ENCODE measurements at places on chromosomes 11 and 22.
A peak's percentile ranks its signal among the peaks of the same experiment; 100 is the strongest.

GRCh38 chr11:9609002-9609759 lies 35.7 kb downstream of the WEE1 start:
- no peak for ATAC-seq

- ATAC-seq, result no peak
These were observed 84.4 kb downstream of the CSTPP1 start for GRCh38 chr11:47020793-47021526.

GRCh38 chr11:23284631-23285030 lies 424.4 kb upstream of the CCDC179 start:
- no peak for ATAC-seq

- ATAC-seq, result no peak
These were observed 32.2 kb downstream of the C2CD3 start for GRCh38 chr11:74138572-74138971.

GRCh38 chr11:107699371-107700285 lies 12.2 kb downstream of the SLN start:
- no peak for ATAC-seq

DNA sequence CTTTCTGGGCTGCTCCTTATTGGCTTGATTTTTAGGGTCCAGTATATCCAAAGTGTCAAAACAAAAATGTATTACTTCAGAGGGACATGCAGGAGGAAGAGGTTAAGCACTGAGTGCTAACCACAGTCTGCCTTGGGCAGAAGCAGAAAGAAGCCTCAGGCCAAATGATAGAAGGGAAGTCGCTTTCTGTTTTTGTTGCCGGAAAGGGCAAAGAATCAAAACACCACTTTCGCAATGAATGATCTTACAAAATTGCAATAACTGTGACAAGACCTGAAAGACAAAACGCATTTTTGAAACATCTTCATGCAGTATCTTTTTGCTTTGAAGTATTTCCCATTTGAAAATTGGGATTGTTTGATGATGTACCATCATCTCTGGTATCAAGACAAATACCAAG lies 70.1 kb upstream of the PICALM start:
- ATAC-seq, result peak; percentile 84

DNA sequence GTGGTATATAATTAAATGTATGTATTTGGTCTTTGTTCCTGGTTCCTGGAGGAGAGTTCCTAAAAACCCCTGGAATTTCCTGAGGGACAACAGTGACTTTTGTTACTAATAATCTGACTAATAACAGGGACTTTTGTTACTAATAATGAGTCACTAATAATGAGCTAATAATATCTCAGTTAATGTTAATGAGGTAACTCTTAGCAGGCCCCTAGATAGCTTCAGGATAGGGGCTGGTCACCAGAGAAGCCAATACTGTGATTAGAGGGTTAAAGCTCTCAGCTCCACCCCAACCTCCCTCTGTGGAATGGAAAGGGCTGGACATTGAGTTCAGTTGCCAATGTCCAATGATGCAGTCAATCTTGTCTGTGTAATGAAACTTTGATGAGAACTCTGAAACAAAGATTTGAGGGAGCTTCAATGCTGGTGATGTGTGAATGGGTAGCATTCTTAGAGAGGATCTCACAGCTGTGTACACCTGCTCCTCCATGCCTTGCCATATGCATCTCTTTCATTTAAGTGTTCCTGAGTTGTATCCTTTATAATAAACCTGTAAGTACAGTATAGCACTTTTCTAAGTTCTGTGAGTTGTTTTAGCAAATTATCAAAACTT lies 1431.4 kb upstream of the TENM4 start:
- ATAC-seq, result no peak

DNA sequence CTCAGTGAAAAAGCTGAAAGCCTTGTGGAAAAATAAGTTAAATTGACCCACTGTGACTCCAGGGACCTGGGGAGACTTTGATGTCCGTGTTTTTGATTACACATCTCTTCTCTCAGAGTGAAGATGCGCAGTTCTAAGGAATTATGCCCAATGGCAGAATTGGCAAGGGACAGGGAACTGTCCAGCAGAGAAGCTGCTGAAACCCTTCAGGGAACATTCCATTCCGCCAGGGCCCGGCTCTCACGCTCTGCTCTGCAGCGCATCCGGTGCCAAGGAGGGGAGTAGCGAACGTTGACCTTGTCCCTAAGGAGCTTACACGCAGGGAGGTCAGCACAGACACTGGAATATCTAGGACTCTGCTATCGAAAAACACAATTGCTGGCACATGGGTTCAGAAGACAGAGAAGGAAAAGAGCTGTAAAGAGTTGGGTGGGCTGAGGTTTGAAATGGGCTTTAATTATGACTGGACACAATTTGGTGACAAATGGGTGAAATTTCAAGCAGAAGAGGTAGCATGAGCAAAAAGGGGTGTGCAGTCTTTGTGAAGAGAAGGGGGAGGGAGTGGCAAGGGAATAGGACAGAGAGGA lies 64.5 kb upstream of the B3GAT1 start:
- no peak for ATAC-seq

DNA sequence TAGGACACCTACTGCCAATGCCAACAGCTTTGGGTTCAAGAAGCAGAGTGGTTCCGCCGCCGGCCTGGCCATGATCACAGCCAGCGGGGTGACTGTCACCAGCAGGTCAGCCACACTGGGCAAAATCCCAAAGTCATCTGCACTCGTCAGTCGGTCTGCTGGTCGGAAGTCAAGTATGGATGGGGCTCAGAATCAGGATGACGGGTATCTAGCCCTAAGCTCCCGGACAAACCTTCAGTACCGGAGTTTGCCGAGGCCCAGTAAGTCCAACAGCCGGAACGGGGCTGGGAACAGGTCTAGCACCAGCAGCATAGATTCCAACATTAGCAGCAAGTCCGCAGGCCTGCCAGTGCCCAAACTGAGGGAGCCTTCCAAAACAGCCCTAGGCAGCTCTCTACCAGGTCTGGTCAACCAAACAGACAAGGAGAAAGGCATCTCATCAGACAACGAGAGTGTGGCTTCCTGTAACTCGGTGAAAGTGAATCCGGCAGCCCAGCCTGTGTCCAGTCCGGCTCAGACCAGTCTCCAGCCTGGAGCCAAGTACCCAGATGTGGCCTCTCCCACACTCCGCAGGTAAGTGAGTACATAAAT lies 115.1 kb downstream of the DBX1 start:
- no peak for ATAC-seq

GRCh38 chr22:19567157-19568009 lies 43.2 kb upstream of the CLDN5 start:
- ATAC-seq, result no peak

DNA sequence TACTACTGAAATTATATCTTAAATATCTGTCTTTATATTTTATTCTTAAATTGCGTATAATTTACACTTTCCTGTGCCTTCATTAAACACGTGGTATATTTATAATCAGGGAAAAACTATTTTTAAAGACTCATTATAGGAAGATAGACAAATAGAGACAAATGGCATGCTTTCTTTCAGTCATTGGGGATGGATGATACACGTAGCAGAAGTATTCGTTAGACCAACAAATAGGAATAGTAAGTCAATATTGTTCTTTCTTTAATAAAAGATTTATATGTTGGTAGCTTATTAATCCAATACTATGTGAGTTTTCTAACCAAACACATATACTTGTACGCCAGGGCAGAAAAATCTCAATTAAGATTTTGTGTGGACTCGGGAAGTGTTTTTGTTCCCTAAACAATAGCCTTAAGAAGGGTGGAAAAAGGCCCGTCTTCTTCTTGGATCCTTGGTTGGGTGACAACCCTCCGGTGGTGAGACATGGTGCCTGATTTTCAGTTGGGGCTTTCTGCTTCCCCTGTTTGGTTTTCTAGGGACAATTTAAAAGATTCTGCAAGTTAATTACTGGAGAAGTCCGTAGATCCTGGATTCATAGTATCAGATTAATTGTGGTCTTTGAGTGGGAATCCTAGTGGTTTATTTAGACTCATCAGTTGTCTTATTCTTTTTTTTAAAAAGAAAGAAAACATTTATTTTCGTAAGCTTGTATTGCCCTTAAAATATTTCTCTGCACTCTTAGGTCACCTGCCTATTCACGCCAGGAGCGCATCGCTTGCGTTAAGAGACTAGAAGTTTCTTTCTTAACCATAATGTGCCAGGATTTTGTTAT lies 83.5 kb upstream of the WNT7B start:
- ATAC-seq, result no peak

GRCh38 chr22:23898006-23898974 lies 4.1 kb downstream of the MIF start:
- no peak for ATAC-seq

- ATAC-seq, result no peak
These were observed 5.9 kb downstream of the TAB1 start for GRCh38 chr22:39405346-39406085.

GRCh38 chr11:17383461-17383860 lies 5.0 kb downstream of the KCNJ11 start:
- no peak for ATAC-seq

GRCh38 chr11:130772266-130773227 lies 143.7 kb downstream of the SNX19 start:
- ATAC-seq, result no peak

- no peak for ATAC-seq
These were observed 13.0 kb downstream of the MTFP1 start for GRCh38 chr22:30438559-30438958.

- no peak for ATAC-seq
These were observed 12.0 kb downstream of the OR5B21 start for GRCh38 chr11:58495906-58496305.

DNA sequence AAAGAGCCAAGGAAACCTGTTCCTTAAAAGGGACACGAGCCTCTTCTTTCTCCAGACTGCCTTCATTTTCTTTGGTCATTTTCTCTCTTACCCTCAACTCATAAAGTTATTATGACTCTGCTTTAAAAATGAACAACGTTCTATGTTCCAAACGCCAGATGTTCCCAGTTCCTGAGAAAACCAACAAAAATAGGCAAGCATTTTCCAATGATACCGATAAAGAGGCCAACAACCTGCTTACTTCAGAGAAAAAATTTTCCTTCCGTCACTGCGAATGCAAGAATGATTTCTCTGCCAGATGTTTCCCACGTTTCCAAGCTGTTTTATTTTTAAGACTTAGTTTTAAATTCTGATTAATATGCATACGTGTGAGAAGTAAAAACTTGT lies 315 bp upstream of the TRPC6 start:
- ATAC-seq, result no peak

DNA sequence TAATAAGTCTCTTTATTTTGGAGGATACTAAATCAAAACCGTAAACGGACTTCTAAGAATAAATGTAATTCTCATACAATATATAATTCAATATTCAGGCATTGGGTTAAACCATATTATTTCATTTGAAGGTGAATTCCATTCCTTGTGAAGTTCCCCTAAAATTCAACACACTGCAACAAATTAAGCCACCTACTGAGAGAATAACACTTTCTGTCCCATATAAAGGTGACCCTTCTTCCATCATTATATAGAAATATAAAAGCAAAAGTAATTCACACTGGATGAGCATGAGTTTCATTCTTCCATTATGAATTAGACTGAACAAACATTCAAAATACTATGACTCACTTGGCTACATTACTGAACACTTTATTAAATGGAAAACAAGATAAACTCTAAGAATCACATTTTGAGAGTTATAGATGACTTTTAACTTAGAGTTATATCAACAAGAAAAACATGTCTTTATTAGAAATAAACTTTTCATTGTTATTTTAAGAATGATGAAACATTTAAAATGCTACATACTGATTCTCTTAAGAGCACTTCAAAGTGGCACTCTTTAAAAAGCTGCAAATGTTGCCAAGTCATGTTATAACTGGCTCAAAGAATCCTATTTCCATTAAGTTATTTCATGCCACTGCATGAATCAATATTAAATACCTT lies 2.8 kb downstream of the SESN3 start:
- ATAC-seq, result no peak

- peak; percentile 73 for ATAC-seq
These were observed at the start of gene ADORA2A for GRCh38 chr22:24427500-24428164. ADORA2A (plus strand) TSS chr22:24427599; CDS start chr22:24433405, 5,806 bp downstream.

- ATAC-seq, result no peak
These were observed 94.1 kb upstream of the NNMT start for GRCh38 chr11:114202011-114202609.
